ENCODE measurements at places on chromosomes 7 and 10.

- no peak for DNase-seq
These were observed 3.4 kb downstream of the BAG3 start for GRCh38 chr10:119654540-119654939.

- DNase-seq = no peak
These were observed 355.2 kb downstream of the SUGCT start for GRCh38 chr7:40489844-40490602.

GRCh38 chr7:112145206-112145605 lies 61.0 kb downstream of the DOCK4 start:
- no peak for DNase-seq

DNA sequence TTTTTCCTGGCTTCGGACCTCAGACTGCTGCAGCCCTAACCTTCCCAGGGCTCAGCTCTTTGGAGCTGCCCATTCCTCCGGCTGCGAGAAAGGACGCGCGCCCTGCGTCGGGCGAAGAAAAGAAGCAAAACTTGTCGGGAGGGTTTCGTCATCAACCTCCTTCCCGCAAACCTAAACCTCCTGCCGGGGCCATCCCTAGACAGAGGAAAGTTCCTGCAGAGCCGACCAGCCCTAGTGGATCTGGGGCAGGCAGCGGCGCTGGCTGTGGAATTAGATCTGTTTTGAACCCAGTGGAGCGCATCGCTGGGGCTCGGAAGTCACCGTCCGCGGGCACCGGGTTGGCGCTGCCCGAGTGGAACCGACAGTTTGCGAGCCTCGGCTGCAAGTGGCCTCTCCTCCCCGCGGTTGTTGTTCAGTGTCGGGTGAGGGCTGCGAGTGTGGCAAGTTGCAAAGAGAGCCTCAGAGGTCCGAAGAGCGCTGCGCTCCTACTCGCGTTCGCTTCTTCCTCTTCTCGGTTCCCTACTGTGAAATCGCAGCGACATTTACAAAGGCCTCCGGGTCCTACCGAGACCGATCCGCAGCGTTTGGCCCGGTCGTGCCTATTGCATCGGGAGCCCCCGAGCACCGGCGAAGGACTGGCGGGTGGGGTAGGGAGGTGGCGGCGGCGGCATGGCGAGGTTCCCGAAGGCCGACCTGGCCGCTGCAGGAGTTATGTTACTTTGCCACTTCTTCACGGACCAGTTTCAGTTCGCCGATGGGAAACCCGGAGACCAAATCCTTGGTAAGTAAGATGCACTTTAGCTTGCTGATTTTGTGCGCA lies at the start of gene PLXDC2:
TSS of gene PLXDC2 (plus strand) at position 22 of the 820 bp plus-strand sequence.
- peak; percentile 42 for DNase-seq

DNA sequence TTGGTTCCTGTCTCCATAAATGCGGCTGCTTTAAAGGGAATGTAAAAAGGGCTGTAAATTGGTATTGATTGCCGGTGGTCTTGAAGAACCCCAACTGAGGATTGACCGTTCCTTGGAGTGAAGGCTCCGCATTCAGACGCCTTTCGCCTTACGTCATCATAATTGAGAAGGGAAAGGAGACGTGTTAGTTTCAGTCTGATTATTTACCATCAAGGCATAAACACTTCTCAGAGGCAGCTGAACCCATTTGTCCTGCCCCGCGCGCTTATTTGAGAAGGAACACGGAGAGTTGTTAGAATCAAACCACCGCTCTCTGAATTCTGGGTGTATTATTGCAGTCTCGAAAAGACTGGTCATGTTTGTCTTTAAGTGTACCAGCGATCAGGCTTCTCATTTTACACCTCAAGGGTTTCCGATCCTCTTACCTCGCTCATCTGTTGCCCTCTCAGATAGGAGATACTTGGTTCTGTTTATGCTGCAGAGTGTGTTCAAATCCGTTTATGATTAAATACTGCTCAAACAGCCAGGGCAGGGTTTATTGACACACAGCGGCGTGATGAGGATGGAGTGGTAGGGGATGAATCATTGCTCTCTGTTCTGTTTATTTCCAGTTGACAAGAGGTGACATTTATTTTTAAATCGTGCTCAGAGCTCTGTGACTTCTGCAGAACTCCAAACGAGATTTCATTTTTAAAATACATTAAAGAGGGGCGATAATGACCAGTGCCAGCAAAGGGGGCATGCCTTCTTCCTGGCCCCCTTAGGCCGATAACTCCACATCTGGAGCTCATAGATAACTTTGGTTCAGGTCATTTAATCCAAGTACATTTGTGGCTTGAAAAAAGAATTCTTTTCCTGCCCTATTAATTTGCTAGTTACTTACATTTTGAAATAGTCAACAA lies 30.4 kb downstream of the FOXK1 start:
- no peak for DNase-seq

GRCh38 chr10:98382691-98383101 lies 32.3 kb downstream of the PYROXD2 start:
- DNase-seq = no peak

All from T1000 (cell line).